Activated CD8-positive, alpha-beta memory T cell treated with anti-CD3 and anti-CD28 coated beads, Interleukin-2, amount 10 ng/mL, durations not matched to agents 7 days and 5 days (primary cell): ENCODE measurements at places on chromosomes 13 and 19. TPM values are rescaled to one million over a fixed set of nuclear protein-coding genes. Genes with fewer than 3 reads are reported as not detected.
A peak's percentile ranks its signal among the peaks of the same experiment; 100 is the strongest.

DNA sequence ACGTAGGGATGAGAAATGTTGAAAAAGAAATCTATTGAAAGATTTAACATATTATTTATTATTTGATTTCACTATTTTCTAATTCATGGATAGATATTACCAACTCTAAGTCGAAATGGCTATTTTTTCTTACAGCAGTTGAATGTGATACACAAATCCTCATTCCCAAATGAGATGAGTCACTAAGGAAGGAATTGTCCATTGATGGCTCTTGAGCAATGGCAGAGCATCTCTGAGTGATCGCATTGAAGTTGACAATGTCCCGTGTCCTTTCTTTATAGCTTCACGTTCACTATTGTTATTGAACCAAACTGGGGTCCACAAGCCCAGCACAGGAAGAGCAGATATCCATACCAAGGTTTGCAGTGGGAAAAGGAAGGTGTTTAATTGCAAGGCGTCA, 648.3 kb upstream of the SPRY2 start:
- no peak for DNase-seq

GRCh38 chr13:95258619-95259194, 42.5 kb downstream of the ABCC4 start:
- DNase-seq = no peak

- DNase-seq = no peak
These were observed 116.5 kb downstream of the SLITRK1 start for GRCh38 chr13:83765796-83766195.

DNA sequence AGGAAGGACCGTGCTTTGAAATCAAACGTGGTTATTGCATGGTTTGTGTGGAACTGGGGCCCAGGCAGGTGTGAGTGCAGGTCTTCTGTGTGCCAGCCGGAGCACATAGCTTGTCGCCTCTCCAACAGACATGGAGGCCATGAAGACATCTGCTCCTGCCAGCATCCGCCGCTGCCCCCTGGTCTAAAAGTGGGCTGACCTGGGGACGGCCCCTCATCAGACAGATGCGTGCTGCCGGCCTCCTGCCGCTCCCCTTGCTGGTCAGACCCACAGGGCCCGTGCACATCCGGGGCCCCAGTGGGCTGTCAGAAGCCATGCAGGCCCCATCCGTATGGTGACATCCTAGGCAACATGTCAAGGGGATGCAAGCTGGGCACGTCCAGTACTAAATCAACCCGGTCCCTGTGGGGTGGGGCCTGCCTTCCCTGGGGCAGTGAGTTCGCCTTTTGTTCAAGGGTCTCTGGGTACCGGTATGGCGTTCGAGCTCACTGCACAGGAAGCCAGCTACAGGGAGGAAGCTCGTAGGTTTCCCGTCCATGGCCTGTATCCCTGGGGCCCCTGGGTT, 88.0 kb upstream of the MCF2L start:
- no peak for DNase-seq

DNA sequence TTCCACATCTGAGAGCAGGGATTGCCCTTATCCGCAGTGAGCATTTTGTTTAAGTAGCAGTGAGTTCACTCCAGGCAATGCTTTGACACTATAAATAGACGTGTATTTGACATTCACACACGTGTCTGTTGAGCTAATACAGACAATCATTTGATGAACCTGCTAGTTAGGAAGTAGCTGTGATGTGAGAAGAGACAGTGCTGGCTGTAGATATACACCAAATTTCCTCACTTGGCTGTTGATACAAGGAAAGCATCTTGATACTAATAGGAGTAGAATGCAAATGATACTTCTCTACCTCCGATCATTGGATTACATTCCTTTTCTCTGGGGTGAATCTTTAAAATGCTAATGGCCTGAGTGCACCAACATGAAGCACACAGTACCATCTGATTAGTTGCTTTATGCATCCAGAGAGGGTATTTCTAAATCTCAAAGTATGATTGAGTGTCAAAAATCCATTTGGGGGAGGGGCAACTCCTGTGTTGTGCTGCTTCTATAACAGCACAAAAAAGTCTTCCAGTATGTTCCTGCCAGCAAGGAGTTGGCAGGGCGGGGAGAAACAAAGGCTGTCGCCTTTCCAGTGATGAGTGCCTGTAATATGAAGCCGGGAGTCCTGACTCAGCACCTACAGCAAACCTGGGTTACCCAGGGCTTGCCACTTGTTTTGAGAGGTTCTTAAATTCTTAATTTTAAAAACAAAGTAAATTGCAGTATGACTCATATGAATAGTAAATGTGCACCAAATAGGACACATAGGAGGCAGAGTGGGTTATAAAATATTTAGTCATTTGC, 7.0 kb downstream of the CUL4A start:
- peak; percentile 38 for DNase-seq

- DNase-seq = no peak
These were observed 10.1 kb downstream of the COG3 start for GRCh38 chr13:45474584-45475454.

DNA sequence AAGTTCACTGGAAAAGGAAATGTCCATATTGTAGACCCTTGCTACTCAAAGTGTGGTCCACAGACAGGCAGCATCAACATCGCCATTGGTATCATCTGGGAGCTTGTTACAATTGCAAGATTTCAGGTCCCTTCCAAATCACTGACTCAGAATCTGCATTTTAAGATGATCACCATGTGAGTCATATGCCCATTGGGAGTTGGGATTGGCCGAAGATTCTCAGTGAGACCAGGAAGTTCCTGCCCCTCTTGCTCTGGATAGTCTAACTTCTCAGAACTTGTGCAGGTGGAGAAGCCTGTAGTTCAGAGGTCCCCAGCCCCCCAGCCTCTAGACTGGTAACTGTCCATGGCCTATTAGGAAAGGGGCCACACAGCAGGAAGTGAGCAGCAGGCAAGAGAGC, 48.9 kb upstream of the URAD start:
- DNase-seq = no peak

The IL17D gene
- 0.15 TPM for total RNA-seq
